NCI-H446 (cell line): ENCODE measurements at places on chromosomes 11 and 22.

GRCh38 chr11:65571940-65572339 lies 398 bp upstream of the FAM89B start:
- DNase-seq: no peak

DNA sequence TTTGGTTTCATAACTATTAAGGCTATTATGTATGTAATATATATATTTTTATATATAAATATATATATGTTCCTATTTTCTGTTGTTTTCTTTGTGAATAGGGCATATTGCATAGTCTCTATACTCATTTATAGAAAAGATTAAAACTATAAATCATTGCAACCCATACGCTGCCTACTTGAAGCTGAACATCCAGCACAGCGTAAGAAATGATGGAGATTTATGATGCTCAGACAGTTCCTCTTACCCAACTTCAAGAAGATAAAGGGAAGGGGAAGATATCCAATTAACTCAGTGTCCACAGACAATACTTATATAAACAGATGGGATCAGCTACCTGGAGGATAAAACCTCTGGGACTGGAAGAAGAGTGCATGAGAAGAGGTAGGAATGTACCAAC lies 791.7 kb downstream of the FAM181B start:
- DNase-seq: no peak

DNA sequence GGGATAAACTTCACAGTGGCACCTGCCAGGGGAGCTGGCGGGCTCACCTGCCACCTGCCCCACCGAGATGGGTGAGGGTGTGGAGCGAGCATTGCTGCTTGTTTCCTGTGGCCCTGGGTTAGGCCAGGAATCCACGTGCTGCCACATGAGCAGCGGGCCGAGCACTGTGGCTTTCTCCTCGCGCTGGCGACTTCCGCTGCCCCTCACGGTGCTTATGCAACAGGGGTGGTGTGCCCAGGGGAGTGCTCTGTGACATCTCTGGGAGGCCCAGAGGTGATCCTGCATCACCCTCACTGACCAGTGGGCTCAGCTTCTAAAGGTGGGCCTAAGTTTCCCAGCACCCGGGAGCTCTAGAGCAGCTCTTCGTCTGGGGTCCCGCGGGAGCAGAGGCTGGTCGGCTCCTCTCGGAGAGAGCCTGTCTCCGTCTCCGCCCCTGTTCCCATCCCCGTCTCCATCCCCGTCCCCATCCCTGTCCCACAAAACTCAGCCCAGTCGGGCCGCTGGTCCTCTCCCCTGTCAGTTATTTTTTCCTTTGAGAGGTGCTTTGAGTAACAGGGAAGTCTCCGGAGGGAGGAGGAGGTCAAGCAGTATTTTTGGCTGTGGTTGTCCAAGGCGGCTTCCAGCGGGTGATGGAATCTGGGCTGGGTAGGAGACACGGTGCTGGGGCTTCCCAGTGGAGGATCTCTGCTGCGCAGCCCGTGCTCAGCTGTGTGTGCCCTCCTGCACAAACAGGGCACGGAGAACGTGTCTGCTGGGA lies 42.5 kb downstream of the AP2A2 start:
- DNase-seq: no peak

DNA sequence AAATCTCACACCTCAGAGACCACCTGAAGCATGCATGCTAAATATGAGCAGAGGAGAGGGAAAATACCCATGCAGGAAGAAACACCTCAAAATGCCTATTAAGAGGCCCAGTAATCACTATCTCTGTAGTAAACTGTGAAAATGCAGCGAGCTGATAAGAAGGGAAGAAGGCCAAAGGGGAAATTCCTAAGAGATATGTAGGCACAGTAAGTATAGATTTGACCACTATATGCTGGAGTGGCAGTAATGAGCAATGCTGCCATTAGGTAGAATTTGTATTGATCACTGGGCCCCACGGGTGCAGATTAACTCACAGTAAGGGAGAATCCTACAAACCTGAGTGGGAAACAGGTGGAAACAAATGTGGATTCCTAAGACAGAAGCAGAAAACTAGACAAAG lies 1813.1 kb upstream of the RAG2 start:
- DNase-seq: no peak

DNA sequence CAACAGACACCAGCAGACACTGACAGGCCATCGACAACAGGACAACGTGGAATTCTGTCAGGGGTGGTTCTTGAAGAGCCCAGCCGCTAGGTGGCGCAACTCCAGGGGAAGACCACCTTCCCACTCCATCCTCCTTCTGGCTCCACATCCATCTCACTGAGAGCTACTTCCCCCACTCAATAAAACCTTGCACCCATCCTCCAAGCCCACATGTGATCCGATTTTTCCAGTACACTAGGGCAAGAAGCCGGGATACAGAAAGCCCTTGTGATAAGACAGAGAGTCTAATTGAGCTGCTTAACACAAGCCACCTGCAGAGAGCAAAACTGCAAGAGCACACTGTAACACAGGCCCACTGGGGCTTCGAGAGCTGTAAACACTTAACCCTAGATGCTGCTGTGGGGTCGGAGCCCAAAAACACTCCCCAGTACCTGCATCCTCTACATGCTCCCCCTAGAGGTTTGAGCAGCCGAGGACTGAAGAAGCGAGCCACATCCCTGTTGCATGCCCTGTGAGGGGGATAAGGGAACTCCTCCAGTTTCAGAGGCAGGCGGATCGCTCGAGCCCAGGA lies 11.5 kb upstream of the RAB39A start:
- DNase-seq: no peak
